Camera-type eye (tissue), 1 donor: ENCODE measurements at places on chromosomes 5 and 9. TPM values are rescaled to one million over a fixed set of nuclear protein-coding genes. Genes with fewer than 3 reads are reported as not detected.

The UBE2QL1 gene
- total RNA-seq: 6.5 TPM

The PCDHB5 gene
- 8.4 TPM for total RNA-seq

The FBN2 gene
- total RNA-seq: 145 TPM

The PAM gene
- 171 TPM for total RNA-seq

The ECM2 gene
- total RNA-seq: 29.1 TPM

The MRPS2 gene
- total RNA-seq: 20.0 TPM

The ANKRD18A gene
- 4.6 TPM for total RNA-seq

The ZNG1C gene
- total RNA-seq: 46.7 TPM

The GCNT1 gene
- 15.8 TPM for total RNA-seq

The SLC35A4 gene
- 12.8 TPM for total RNA-seq

The PIP5K1B gene
- total RNA-seq: 29.0 TPM

The SUSD3 gene
- total RNA-seq: 2.4 TPM
